T1000 (cell line): ENCODE measurements at places on chromosomes 16 and 17.

DNA sequence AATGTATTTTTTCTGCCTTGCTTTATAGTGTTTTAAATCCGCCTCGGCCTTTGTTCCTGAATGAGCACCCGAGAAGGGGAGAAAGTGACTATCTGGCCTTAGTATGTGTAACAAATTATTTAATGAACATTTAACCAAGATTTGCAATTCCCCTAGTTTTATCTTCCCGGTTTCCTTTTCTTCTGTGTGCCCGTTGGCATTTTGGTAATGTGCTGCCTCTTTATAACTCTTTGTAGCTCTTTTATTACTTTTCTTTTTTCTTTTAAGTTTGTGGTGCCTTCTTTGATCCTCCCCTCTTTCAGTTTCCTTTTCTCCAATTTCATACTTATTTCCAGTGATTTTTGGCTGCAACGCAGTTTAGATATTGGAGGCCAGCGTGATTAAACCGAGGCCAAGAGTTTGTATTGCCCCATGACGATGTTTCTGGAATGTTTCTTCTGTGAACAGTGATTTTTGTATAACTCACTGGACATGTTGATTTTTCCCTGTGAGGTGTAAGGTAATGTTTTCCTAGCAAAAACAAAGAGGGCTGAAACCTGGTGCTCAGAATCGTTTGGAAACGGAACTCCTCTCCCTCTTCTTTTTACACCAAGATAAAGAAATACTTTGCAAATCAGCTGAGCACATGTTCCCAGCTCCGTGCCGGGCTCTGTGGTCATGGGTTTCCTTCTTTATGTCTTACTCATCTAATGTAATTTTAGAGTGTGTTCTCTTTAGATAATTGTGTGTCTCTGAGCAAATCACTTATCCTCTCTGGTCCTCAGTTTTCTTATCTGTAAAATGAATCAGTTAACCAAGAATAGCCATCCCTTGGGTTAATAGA is 344.3 kb downstream of the WWOX start:
- DNase-seq, result no peak

DNA sequence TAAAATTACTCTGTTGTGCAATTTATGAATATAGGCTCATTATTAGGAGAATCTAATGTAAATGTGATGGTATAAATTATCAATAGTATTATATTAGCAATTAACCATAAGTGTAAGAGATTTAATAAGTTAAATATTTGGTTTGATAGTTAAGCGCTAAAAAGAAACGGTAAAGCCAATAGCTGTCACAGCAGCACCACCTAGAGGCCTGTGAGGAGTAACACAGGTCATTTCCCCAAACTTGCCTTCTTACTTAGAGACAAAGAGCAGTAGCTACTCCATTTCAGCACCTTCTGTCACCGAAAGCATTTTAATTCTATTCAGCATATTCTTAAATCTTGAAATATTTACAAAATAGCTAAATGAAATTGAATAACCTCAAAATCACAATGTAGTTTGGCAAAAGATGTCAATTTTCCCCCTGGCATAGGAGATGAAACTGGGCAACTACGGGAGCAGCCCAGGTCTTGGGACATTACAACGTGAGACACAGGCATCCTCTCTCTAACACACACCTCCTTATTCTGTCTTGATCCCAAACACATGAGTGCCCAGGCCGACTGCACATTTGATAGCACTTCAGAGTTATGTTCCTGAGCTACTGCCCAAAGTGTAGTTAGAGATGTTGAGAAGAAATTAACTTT is 14.3 kb upstream of the DYNLRB2 start:
- DNase-seq, result no peak

- peak; percentile 52 for DNase-seq
These were observed 823 bp downstream of the NBR1 start for GRCh38 chr17:43171586-43172487.

DNA sequence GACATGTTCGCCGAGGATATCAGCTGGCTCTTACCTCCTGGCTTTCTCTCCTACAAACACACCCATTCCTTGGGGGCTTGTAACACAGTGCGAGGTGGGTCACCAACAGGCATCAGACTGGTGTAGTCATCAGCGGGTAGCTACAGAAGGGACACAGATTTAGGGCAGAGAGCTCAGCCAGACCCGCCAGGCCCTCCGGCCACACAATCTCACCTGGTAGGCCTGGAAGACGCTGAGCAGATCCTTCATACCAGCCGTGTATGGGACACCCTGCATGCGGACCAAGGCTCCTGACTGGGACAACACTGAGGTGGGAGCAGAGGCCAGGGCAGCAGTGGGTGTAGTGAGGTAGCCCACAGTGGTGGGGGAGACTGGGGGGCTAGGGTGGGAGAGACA is 5.8 kb downstream of the ESRP2 start:
- DNase-seq, result no peak

GRCh38 chr17:14522795-14523387 is 222.0 kb downstream of the HS3ST3B1 start:
- DNase-seq, result no peak

DNA sequence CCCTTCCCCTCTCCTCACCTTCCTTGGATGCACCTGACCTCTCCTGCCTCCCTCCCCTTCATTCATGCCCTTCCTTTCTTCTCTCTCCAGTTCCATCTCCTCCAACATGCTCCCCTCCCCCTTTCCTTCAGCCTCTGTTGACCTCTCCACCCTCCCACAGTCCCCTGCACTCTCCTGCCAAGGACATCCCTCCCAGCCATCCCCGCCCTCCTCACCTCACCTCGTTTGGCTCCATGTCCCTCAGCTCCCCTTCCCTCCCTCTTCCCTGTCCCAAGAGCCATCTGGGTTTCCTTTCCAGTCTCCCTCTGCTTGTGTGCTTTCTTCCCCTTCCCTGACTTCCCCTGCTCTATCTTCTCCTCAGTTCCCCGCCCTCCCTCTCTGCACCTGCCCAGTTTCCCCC is 819.7 kb downstream of the KCNJ18 start:
- no peak for DNase-seq

- DNase-seq, result no peak
These were observed 52.8 kb downstream of the CDH11 start for GRCh38 chr16:65069065-65069464.

DNA sequence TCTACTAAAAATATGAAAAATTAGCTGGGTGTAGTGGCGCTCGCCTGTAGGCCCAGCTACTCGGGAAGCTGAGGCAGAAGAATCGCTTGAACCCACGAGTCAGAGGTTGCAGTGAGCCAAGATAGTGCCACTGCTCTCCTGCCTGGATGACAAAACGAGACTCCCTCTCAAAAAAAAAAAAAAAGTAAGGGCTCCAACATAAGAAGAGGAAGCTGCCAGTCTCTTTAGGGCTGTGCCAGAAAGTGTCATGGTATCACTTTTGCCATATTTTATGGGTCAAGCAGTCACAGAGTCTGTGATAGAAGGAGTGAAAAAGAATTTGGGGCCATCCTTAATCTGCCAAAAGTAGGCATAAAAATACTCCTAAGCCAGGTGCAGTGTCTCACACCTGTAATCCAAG is 1.4 kb upstream of the PIPOX start:
- DNase-seq, result no peak

- no peak for DNase-seq
These were observed 1.2 kb downstream of the STAT3 start for GRCh38 chr17:42386777-42387657.

GRCh38 chr16:17395849-17396480 is 74.8 kb downstream of the XYLT1 start:
- DNase-seq, result no peak

DNA sequence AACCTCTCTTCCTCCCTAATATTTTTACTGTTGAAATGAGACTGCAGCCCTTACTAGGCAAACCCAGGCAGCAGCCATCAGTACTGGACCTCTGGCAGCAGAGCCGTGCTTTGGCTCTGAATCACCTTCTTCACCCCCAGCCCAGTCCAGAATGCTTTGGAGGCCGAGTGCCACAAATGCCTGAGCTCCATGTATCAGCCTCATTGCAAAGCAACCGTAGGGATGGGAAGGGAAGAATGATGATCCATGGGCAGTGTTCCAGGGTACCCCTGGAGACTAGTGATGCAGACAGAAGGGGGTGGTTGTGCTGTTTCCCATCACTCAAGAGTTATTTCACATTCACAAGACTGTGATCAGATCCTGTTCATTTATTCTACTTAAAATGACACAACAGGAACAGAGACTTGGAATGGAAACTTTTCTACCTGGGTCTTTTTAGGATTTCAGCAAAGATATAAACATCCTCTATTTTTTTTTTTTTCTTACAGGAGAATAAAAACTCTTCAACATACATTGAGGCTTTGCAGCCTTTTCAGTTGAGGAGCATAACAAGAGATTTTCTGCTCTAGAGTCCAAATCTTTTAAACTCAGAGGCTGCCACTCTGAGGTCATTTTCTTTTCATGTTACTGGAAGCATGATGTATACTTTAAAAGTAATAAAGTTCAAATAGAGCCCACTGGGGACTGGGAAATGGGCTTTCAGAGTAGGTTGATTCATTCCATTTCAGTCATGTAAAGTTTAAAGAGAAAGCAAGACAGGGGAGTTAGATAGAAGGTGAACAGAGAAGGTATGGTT is 138.3 kb downstream of the KCNJ2 start:
- no peak for DNase-seq

- no peak for DNase-seq
These were observed 103.4 kb downstream of the ZNF778 start for GRCh38 chr16:89320782-89321501.

GRCh38 chr16:9824200-9825068 is 357.8 kb downstream of the GRIN2A start:
- DNase-seq, result no peak

DNA sequence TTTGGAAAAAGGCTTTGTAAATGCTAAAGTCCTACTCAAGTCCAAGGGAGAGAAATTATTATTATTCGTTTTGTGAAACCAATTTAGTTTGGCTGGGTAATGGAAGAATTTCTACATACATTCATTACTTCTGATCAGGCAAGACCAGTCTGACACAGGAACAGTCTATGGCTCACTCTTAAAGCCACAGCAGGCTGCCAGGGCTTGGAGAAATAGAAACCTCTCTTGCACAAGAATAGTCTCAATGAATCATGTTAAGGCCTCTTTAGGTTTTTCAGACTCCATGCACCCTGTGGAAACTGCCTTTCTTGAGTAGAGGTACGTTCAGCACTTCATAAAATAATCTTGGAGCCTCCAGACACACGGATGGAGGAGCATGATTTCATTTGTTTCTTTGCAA is 167.7 kb downstream of the IRX3 start:
- no peak for DNase-seq

DNA sequence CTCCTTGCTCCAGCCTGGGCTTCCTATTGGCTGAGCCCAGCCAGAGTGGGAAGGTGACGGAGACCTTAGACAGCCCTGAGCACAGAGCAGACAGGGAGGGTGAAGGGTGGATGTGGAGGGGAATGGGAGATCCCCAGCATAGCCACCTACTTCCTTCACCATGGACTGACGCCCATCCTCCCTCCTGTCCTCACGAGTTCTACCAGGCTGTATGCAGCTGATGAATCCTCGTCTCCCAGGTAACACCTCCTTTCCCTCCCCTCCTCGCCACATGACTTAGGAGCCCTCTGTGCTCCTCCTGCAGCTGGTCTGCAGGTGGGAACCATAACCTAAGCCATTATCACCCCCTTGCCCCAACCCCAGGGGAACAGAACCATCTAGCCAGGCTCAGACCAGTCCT is 9.0 kb upstream of the CRHR1 start:
- no peak for DNase-seq

GRCh38 chr17:48215583-48216139 is 108.1 kb downstream of the SNX11 start:
- DNase-seq, result no peak

DNA sequence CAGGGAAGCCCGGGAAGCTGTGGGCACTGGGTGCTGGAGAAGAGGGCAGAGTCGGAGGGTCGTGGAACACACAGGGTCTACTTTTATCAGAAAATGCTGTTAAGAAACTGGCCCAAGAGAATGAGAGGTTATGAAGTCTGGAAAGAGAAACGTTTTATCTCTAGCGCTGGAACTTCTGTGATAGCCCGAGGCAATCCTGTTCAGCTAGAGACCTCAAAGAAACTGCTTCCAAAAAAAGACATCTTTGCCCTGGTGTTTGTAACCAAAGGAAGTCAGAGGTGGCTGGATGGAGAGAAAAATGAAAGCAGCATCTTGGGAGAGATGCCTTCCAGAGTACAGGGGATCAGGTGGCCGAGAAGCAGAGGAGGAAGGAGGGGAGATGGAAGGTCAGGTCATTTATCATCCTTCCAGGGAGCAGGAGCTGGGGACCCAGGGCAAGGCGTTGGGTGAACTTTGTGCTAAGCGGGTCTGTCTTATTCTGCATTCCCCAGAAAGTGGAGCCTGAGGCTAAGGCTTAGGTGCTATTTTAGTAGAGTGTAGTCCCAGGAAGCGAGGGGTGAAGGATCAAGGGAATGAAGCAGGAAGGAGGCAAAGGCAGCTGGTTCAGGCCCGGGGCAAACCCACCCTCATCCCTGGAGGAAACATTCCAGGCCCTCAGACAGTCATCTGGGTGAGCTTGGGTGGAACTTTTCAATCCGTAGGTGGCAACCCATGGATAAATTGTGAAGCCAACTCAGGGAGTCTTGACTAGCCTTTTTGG is 66.5 kb downstream of the MGAT5B start:
- no peak for DNase-seq

- DNase-seq, result peak; percentile 41
These were observed 36.6 kb upstream of the MED9 start for GRCh38 chr17:17440010-17440843.

- no peak for DNase-seq
These were observed 211.5 kb downstream of the CDH11 start for GRCh38 chr16:64910356-64910755.

DNA sequence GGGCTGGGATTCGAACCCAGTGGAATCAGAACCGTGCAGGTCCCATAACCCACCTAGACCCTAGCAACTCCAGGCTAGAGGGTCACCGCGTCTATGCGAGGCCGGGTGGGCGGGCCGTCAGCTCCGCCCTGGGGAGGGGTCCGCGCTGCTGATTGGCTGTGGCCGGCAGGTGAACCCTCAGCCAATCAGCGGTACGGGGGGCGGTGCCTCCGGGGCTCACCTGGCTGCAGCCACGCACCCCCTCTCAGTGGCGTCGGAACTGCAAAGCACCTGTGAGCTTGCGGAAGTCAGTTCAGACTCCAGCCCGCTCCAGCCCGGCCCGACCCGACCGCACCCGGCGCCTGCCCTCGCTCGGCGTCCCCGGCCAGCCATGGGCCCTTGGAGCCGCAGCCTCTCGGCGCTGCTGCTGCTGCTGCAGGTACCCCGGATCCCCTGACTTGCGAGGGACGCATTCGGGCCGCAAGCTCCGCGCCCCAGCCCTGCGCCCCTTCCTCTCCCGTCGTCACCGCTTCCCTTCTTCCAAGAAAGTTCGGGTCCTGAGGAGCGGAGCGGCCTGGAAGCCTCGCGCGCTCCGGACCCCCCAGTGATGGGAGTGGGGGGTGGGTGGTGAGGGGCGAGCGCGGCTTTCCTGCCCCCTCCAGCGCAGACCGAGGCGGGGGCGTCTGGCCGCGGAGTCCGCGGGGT is at the start of gene CDH1:
CDH1 (plus strand) TSS at position 247 of the 684 bp plus-strand sequence; CDS start at position 371, 124 bp downstream.
- DNase-seq, result no peak

- DNase-seq, result no peak
These were observed 81.8 kb upstream of the CCL2 start for GRCh38 chr17:34173241-34173640.

- DNase-seq, result peak; percentile 51
These were observed at the start of gene B3GNT9 for GRCh38 chr16:67150833-67151396. Gene B3GNT9 (minus strand): TSS chr16:67150998. CDS start chr16:67150485, 513 bp downstream.

DNA sequence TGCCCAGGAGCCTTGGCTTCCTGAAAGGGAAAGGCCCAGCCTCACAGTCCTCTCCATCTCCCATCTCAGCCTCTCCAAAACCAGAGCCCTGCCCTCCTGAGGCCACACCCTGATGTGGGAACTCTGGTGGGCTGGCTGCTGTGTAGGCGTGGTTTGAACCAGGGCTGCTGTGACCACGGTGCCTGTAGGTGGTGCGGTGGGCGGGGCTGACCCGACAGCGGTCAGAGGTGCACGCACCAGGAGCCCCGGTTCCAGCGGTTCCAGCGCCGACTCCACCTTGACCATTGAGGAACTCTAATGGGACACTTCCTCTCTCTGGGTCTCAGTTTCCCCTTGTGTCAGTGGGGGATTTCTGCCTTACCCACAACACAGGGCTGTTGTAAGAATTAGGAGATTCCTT is 2.4 kb downstream of the RAP1GAP2 start:
- DNase-seq, result no peak
